Right ventricle myocardium inferior (tissue), 1 donor: ENCODE measurements at places on chromosomes 3 and 15.

DNA sequence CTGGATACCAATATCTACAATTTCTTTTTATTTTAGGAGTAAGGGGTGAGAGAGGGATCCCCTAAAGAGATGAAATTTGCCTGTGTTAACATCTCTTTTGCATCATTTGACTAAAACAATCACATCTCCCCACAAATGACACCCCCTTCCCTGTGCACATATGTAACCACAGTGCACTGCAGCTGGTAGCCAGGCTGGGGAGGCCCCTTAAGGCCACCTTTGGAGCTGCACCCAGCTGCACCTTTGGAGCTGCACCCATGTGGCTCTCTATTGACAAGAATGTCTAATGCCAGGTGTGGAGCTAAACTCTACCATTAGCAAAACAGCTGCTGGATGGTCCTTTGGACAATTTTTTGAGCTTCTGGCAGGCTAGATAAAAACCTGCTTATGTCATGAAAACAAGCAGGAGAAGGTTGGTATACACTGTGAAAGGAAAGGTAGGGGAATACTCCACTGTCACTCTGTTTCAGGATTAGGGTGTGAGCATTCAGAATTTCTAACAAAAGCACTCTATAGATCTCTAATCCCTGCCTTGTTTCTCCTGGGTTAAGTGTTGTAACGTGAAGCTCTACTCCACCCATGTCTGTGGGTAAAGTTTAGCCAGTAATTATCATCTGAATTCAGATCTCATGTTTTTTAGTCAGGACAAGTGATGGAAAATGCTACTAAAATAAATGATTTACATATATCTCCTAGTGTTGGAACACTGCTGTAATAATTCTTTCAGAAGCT is 52.1 kb downstream of the TFG start:
- no peak for DNase-seq

GRCh38 chr15:81851757-81852156 is 194.1 kb downstream of the MEX3B start:
- DNase-seq = no peak

- peak; percentile 48 for DNase-seq
These were observed 16.2 kb downstream of the CDIN1 start for GRCh38 chr15:36595611-36596010.

GRCh38 chr3:127394984-127395662 is 107.3 kb upstream of the PRR20G start:
- DNase-seq = no peak

- DNase-seq = no peak
These were observed 10.9 kb downstream of the CERS3 start for GRCh38 chr15:100517846-100518245.

- DNase-seq = no peak
These were observed 27.0 kb downstream of the TM4SF4 start for GRCh38 chr3:149501524-149501923.

GRCh38 chr3:71345429-71346040 is 238.0 kb downstream of the FOXP1 start:
- no peak for DNase-seq
